ENCODE measurements at places on chromosomes 11 and 22. TPM values are rescaled to one million over a fixed set of nuclear protein-coding genes. Genes with fewer than 3 reads are reported as not detected.

The FDXACB1 gene
- 11.9 TPM for total RNA-seq

The POU2AF3 gene
- total RNA-seq, result not detected

The OR2AT4 gene
- not detected for total RNA-seq

The OR5P2 gene
- not detected for total RNA-seq

The ACCS gene
- total RNA-seq, result 2.1 TPM

The YPEL1 gene
- 0.50 TPM for total RNA-seq

The CCDC34 gene
- total RNA-seq, result 25.0 TPM

The CHST1 gene
- 0.80 TPM for total RNA-seq

The SLC37A2 gene
- total RNA-seq, result 0.30 TPM

The RRM1 gene
- 205 TPM for total RNA-seq

The C11orf97 gene
- total RNA-seq, result not detected

The CBLIF gene
- total RNA-seq, result not detected

The MMP12 gene
- total RNA-seq, result not detected

The TMPRSS4 gene
- total RNA-seq, result not detected

The CCDC134 gene
- total RNA-seq, result 17.2 TPM

The EMID1 gene
- total RNA-seq, result not detected

The DTX4 gene
- total RNA-seq, result 0.08 TPM

The DAGLA gene
- 0.06 TPM for total RNA-seq

The IL17REL gene
- not detected for total RNA-seq

The CLDN5 gene
- not detected for total RNA-seq

The KCNQ1OT1 gene
- 0.21 TPM for total RNA-seq

The RCOR2 gene
- total RNA-seq, result 0.48 TPM

The SGSM1 gene
- 0.27 TPM for total RNA-seq

The DSCAML1 gene
- 0.13 TPM for total RNA-seq

The IRF7 gene
- total RNA-seq, result 7.6 TPM

The PGAP2 gene
- 40.1 TPM for total RNA-seq

The TIMM10 gene
- 137 TPM for total RNA-seq

The TMEM45B gene
- 0.59 TPM for total RNA-seq

The GLYATL1B gene
- not detected for total RNA-seq

The KLHL35 gene
- total RNA-seq, result 0.44 TPM

The CCDC73 gene
- total RNA-seq, result 0.04 TPM

The PCNX3 gene
- total RNA-seq, result 41.0 TPM

The CRYBB3 gene
- total RNA-seq, result not detected

The SCN3B gene
- total RNA-seq, result not detected

The LDHAL6A gene
- total RNA-seq, result not detected

The RASGRP2 gene
- total RNA-seq, result 3.1 TPM

The PATE2 gene
- total RNA-seq, result not detected

The MMP27 gene
- total RNA-seq, result not detected

Data from activated CD8-positive, alpha-beta memory T cell treated with anti-CD3 and anti-CD28 coated beads for 36 hours (primary cell).